ENCODE measurements at places on chromosomes 2 and 18. TPM values are rescaled to one million over a fixed set of nuclear protein-coding genes. Genes with fewer than 3 reads are reported as not detected.

The LOXHD1 gene
- 2.2 TPM for total RNA-seq

The CIB4 gene
- total RNA-seq = 0.29 TPM

The ADAM23 gene
- total RNA-seq = 3.9 TPM

The SERPINE2 gene
- 70.3 TPM for total RNA-seq

All from metanephros (tissue), 2 donors.